ENCODE measurements at places on chromosomes 12 and 14.

GRCh38 chr14:101282418-101282817, 278.9 kb upstream of the DIO3 start:
- DNase-seq, result no peak

GRCh38 chr14:74572726-74573301, 39.2 kb downstream of the LTBP2 start:
- DNase-seq, result no peak

DNA sequence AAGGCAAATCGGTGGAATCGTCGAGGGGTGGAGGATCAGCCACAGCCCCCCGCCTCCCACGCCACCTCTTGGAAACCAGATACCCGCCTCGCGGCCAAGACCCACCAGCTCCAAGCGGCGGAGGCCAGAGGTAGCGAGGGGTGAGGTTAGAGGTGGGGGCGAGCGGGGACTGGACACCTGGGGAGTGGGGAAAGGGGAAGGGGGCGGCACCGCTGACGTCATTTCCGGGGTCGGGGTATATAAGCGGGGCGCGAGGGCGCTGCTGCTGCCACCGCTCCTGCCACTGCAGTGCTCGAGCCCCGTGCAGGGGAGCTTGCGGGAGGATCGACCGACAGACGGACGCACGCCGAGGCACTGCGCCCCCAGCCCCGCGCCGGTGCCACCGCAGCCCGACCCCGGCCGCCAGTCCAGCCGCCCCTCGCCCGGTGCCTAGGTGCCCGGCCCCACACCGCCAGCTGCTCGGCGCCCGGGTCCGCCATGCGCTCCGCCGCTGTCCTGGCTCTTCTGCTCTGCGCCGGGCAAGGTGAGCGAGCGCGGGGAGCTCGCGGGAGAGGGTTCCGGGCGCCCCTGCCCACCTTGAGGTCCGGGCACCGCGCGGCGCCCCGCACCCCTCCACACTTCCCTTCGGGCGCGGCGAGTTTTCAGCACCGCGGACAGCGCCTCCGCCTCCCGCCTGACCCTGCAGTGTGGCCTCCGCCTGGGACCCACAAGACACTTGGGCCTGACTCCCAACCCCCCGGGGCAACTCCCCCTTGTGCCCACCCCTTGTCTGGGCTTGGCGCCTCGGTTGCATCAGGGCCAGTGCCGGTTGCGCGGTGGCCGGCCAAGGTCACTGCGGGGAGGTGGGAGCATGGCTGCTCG, at the start of gene CHGA:
CHGA (plus strand) TSS at position 268 of the 861 bp plus-strand sequence; CDS start at position 478, 210 bp downstream.
- no peak for DNase-seq

- DNase-seq, result no peak
Measured at GRCh38 chr12:110344657-110345056, 58.9 kb downstream of the ANAPC7 start.

DNA sequence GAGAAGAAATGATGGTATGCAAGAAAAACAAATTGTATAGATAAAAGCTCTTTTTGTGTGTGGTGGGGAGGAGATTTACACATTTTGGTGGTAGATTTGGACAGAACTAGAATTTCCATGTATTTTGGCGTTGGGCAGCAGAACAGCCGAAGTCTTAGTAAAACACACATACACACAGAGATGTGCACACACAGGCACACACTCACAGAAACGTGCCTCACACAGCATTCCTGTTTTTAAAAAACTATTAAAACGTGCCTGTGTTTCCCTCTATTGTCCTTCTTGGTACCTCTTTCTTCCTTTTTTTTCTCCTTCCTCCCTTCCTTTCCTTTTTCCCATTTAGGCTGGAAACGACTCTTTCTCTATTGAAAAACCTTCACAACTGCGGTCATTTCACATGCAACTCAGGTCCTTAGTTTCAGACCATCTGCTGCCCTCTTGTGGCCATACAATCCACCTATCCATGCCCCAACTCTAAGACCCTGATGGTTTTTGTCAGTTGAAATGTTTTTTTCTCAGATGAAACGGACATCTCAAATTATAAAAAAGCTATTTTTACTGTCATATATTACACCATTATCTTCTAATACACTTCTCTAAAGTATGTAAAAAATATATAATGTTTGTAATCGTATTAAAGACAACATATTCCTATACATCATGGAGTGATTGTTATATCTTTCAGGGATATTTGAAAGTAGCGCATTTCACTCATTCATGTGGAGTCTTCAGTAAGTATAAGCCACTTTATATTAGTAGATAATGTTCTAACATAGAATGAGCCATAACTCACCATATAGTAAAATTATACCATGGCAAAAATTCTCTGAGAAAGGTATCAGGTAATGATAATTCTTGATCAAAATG, 386.7 kb upstream of the NOVA1 start:
- no peak for DNase-seq

- no peak for DNase-seq
Measured at GRCh38 chr14:63435204-63435603, 108.0 kb downstream of the PPP2R5E start.

DNA sequence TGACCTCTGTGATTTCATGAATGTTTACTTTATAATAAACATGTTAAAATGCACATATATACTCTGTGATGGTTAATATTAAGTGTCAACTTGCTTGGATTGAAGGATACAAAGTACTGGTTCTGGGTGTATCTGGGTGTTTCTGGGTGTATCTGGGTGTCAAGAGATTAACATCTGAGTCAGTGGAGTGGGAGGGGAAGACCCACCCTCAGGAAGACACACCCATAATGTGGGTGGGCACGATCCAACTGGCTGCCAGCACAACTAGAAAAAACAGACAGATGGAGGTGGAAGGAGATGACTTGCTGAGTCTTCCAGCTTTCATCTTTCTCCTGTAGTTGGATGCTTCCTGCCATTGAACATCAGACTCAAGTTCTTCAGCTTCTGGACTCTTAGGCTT, 11.9 kb downstream of the NUP37 start:
- no peak for DNase-seq

- DNase-seq, result no peak
Measured at GRCh38 chr12:124293286-124294003, 1.4 kb upstream of the RFLNA start.

GRCh38 chr14:97977651-97978261, 1180.6 kb downstream of the VRK1 start:
- peak; percentile 65 for DNase-seq

DNA sequence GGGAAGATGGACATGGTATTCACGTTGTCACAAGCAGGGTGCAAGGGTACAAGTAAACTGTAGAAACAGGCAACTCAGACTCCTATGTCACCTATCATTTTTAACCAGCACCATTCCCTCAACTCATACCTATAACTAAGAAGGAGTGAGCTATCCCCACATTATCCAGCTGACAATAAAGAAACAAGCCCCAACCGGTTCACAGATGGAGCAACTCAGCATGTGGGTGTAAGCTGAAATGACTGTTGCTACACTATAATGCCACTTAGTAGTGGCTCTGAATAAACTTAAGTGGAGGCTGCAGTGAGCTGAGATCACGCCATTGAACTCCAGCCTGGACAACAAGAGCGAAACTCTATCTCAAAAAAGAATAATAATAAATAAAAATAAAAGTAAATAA, 829.5 kb upstream of the MDGA2 start:
- no peak for DNase-seq

- no peak for DNase-seq
Measured at GRCh38 chr12:50554651-50555050, 49.9 kb downstream of the DIP2B start.

DNA sequence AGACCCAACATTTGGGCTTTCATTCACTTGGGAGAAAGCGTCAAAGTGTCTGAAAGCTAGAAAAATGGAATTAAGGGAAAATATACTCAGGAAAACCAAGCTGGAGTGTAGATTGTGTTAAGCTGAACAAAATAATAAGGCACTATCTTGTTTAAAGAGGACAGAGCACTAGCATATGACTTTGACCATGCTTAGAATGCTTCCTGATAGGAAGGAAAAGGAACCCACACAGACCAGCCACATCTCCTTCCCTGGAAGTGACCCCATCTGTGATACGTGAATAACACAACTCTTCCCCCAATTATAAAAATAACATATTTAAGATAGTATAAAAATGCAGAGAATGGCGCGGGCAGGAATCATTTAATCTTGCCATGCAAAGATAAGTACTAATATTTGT, 94.7 kb upstream of the BCL2L14 start:
- DNase-seq, result no peak

GRCh38 chr14:23101213-23101970, 3.4 kb downstream of the CIROP start:
- DNase-seq, result no peak

GRCh38 chr12:62258941-62259630, 1.1 kb upstream of the USP15 start:
- DNase-seq, result no peak

DNA sequence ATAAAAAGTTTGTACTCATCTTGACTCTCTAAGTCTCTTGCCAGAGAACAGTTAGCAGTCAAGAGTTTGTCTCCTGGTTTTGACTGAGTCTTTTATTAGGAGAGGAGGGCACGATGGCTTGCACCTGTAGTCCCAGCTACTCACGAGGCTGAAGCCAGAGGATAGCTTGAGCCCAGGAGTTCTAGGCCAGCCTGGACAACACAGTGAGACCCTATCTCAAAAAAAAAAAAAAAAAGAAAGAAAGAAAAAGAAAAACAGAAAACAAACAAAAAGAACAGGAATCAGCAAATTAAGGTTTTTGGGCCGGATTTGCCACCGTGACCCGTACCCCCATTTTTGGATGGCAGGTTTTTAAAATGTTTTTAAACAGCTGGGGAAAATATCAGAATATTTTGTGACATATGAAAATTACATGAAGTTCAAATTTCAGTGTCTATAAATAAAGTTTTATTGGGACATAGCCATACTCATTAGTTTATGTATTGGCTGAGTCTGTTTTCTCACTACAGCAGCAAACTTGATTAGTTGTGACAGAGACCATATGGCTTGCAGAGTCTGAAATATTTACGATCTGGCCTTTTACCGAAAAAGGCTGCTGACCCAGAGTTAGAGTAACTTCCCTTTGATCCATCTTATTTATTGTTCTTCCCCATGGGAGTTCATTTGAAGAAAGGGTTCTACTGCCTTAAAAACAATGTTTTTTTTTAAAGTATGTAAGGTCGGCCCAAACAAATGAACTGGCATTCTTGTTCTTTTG, 31.2 kb downstream of the VEZT start:
- no peak for DNase-seq

GRCh38 chr14:95075789-95076188, 81.5 kb downstream of the DICER1 start:
- DNase-seq, result no peak

GRCh38 chr12:67589078-67589477, 59.5 kb upstream of the DYRK2 start:
- DNase-seq, result no peak

GRCh38 chr12:11702959-11703358, 53.5 kb downstream of the ETV6 start:
- DNase-seq, result no peak

DNA sequence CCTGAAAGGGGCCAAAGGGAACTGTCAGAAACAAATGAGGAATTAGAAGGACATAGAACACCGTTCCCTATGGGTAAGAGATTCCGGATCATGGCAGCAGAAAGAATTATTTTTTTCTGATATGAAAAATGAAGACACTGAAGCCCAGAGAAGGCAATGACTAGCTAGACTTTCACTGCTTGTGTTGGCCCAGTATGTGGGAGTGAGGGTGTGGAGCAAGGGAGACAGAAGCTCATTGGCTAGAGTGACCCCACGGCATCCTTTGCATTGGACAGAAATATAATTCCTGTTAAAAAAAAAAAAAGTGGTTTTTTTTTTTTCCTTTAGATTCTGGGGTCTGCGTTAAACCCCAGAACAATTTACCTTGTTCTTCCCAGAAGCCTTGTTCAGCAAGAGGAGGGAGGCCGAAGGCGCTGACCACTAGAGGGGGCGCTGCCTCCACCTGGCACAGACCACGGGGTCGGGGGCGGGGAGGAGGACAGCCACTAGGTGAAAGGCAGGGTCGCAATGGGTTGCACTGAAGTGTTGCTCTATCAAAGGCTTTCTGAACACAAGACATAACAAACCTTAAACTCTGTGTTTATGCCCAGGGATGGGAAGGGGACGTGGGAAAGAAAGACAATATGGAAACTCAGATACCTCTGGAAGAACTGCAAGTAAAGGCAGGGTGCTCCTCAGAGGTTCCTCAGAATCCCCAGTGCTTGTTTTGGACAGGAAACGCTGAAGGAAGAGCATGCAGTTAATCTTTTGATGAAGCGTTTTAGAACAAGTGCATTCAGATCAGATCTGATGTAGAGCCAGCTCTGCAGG, 156.8 kb downstream of the KCNA5 start:
- no peak for DNase-seq

DNA sequence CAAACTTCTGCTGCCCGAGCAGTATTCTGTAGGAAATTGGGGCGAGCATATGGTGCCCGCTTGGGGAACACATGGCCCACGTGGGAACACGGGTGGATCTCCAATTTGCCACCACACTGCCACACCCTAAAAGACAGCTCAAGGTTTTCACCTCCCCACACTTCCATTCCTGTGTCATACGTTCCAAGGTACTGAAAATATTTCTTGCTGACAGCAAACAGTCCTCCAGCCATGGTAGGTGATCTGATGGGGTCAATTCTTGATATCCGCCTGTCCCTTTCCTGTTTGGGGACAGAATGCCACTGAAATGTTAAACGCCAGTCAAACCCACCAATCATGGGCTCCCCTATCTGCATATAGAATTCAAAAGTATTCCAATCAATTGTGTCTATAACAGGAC, 1.2 kb downstream of the GALNT4 start:
- no peak for DNase-seq

DNA sequence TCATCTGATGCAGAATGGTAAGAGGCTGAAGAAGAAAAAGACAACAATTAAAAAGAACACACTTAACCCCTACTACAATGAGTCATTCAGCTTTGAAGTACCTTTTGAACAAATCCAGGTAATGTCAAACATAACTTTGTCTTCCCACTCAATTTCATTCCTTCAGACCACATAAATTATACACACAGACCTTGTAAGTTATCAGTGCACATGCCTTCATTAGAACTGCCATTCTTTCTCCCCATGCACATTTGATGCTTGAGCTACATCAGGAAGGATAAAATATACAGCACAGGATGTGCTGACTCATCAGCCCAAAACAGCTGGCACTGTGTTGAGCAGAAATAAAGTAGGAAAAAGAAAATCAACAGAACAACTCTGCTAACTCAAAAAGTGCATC, 246.7 kb downstream of the PAWR start:
- DNase-seq, result no peak

DNA sequence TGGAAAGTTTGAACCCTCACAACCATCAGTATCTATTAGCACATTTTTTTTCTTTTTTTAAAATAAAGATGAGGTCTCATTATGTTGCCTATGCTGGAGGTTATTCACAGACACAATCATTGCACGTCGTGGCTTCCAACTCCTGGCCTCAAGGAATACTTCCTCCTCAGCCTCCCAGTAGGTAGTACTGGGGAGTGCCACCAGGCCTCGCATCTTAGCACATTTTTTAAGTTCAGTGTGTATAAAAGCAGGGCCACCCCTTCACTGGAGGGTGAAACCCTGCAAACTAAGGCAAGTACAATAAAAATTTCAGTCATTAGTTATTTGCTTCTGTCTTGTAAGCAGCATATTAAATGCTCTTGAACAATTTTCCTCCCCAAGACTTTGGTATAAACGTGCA, 114.2 kb upstream of the SINHCAF start:
- no peak for DNase-seq

DNA sequence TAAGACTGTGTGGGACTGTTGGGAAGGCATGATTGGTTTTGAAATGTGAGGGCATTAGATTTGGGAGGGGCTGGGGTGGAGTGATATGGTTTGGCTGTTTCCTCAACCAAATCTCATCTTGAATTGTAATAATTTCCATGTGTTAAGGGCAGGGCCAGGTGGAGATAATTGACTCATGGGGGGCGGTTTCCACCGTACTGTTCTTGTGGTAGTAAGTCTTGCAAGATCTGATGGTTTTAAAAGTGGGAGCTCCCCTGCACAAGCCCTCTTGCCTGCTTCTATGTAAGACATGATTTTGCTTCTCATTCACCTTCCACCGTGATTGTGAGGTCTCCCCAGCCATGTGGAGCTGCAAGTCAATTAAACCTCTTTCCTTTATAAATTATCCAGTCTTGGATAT, 76.6 kb upstream of the PPFIA2 start:
- no peak for DNase-seq

All from stimulated activated CD8-positive, alpha-beta memory T cell treated with anti-CD3 and anti-CD28 coated beads, Interleukin-7, amount 100 ng/mL, for 4 hours (primary cell).